ENCODE measurements at places on chromosomes 1 and 21. TPM values are rescaled to one million over a fixed set of nuclear protein-coding genes. Genes with fewer than 3 reads are reported as not detected.

The FAM151A gene
- 2.1 TPM for total RNA-seq

DNA sequence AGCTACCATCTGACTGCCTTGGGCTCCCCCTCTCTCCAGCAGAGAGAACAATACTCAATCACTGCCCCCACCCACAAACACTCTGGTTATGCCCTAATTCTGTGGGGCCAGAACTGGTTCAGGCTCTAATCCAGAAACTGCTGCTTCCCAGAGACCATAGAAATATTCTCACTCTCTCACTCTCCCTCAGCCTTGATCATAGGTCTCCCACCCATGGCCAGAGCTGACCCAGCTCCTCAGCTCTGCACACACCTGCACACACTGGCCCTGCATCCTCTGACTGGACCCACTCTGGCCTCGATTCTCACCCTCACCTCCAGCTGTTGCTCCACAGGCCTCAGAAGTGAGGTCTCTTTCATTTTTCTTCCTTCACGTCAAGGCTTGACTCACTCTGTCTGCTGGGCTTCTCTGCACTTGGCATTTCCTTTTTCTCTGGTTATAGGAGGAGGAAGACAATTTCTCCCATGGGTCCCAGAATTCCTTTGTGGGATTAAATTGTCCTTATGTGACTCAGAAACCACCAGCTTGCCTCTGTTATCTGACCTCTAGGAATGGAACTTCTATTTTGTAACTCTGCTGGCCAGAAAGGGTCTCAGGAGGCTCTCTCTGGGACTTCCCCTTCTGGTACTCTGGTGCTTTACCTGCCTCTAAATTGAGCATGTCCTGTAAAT is 15.6 kb upstream of the ZMYM6 start:
- no peak for DNase-seq

DNA sequence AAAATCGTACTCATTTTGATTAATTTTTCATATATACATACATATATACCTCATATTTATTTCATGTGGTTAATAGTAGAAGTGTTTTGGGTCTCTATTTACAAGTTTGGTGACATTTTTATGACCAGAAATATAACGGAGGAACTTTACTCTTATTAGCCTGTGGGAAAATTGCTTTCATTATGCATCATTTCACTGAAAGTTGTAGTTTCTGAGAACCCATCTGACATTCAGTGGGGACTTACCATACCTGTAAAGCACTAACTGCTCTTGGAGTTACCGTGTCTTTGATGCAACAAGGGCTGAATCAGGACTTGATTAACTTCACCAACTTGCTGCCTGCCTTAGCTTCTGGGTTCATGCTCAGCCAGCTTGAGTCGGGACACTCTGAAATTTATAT is 49.9 kb upstream of the ITPKB start:
- no peak for DNase-seq

GRCh38 chr1:204190212-204191211 is 5.8 kb downstream of the KISS1 start:
- peak; percentile 44 for DNase-seq

DNA sequence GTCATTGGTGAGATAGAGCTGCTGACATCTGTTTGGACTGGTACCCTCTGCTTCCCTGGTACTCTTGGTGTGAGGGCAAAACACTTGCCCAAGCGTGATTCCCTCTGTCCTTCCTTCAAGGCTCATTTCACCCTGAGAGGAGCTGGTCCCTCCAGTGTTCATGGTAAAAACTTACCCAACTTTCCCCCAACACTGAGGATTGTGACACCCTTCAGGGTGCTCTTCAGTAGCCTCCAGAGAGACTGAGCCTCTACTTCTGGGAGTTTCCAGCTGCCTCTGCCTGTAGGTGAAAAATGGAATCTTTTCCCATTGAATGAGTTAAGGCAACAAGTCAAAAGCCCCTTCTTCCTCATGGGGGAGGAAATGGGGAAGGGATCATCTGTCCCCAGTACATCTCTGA is 9.6 kb downstream of the CCDC190 start:
- no peak for DNase-seq

DNA sequence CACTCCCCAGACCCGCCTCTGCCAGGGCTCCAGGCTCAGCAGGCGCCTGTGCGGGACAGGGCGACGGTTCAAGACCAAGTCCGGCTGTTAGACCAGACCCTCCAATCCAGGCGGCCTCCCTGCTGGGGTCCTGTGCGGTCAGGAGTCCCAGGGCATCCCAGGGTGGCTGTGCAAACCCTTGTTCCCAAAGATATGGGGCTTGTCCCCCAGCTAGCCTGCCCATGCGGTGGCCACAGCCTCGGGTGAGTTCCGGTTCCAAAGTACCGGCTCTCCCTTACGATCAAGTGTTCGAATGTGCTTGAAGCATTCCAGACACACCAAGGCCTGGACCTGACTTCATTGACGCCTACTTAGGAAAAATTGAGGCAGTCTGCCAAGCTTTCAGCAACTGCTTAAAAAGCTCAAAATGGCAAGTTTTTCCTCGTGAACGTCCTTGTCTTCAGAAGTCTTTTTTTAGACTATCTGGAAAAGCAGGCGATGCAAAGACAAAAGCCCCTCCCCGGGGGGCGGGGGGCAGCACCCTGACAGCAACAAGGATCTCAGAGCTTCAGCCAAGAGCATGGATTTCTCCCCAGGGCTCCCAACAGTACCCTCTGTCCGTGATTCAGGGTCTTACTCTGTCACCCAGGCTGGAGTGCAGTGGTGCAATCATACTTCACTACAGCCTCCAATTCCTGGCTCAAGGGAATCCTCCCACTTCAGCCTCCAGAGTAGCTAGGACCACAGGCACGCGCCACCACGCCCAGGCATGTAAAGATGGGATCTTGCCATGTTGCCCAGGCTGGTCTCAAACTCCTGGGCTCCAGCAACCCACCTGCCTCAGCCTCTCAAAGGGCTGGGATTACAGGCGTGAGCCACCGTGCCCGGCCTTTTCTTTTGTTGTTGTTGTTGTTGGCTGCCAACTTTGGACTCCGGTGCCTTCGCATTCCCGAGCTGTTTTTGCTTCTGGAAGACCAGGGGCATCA is 2.3 kb downstream of the FAAP20 start:
- no peak for DNase-seq

- no peak for DNase-seq
Measured at GRCh38 chr1:201376464-201377374, 761 bp downstream of the TNNT2 start.

Data from Right ventricle myocardium superior (tissue), 1 donor.